ENCODE measurements at places on chromosomes 3 and 15.

- DNase-seq = peak; percentile 42
Measured at GRCh38 chr3:51311055-51311454, 74.0 kb upstream of the MANF start.

- DNase-seq = no peak
Measured at GRCh38 chr3:194983121-194983520, 287.8 kb downstream of the XXYLT1 start.

GRCh38 chr15:40266828-40267304 is 16.0 kb downstream of the ANKRD63 start:
- peak; percentile 27 for DNase-seq

DNA sequence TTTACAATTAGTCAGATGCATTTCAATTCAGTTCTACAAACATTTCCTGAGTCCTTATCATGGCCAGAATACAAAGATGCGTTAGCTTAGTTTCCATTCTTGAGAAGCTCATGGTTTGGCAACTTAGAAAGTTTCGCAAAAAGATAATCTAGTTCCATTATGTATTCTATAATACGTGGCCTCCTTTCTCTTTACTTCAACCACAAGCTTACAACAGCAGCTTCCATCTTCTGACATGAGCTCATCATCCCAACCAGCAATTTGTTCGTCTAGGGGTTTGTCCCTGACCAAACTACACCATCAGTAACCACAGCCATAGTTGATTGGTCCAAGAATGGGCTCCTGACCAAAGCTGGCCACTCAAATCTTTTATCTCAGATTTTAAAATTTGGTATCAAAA is 267.6 kb upstream of the TBC1D5 start:
- no peak for DNase-seq

DNA sequence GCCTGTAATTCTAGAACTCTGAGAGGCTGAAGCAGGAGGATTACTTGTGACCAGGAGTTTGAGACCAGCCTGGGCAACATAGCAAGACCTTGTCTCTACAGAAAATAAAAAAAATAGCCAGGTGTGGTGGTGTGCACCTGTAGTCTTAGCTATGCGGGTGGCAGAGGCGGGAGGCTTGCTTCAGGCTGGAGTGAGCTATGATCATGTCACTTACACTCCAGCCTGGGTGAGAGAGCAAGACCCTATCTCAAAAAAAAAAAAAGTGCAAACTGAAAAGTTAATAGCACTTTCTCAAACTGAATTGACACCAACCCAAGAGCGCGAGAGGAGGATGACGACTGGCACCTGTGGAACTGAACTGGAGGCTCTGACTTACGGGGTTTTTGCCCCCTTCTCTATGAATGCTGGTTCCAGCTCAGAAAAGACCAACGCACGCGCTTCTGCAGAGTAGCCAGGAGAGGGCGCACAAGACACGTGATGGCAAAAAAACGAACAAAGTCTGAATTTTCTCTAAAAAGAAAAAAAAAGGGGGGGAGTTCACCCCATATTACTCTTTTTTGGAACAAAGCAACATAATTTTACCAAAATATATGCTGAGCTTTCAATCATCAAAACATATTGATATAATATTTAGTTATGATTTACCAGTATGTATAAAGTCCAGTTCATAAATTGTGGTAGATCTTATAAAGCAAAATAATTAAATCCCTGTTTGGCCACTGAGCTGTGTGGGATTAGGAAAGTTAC is 23.7 kb downstream of the CFAP92 start:
- peak; percentile 71 for DNase-seq

- DNase-seq = no peak
Measured at GRCh38 chr15:98513428-98513986, 134.8 kb upstream of the IGF1R start.

DNA sequence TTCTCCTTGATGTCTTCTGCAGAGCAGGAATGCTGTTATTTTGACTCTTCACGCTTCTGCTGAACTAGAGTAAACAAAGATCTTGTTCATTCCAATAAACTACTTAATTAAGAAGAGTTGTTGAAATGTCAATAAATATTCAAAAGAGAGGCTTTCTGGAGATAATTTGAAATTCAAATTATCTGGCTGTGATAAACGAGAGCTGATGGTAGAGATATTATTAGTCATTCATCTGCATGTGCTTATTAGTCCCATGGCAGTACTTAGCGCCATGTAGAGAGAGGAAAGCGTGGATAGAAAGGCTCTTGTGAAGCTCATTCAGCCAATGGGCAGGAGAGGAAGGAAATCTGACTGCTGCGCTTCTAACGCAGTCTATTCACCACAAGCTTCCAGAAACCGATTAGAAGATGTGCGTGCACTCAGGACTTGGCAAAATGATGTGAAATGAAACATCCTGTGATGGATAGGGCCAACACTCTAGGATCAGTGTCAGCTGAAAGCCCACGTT is 251.1 kb downstream of the GABRB3 start:
- DNase-seq = no peak
